CD4-positive, alpha-beta T cell treated with Interleukin-15 for 4 hours (primary cell): ENCODE measurements at places on chromosomes 6 and 20.
A peak's percentile ranks its signal among the peaks of the same experiment; 100 is the strongest.

DNA sequence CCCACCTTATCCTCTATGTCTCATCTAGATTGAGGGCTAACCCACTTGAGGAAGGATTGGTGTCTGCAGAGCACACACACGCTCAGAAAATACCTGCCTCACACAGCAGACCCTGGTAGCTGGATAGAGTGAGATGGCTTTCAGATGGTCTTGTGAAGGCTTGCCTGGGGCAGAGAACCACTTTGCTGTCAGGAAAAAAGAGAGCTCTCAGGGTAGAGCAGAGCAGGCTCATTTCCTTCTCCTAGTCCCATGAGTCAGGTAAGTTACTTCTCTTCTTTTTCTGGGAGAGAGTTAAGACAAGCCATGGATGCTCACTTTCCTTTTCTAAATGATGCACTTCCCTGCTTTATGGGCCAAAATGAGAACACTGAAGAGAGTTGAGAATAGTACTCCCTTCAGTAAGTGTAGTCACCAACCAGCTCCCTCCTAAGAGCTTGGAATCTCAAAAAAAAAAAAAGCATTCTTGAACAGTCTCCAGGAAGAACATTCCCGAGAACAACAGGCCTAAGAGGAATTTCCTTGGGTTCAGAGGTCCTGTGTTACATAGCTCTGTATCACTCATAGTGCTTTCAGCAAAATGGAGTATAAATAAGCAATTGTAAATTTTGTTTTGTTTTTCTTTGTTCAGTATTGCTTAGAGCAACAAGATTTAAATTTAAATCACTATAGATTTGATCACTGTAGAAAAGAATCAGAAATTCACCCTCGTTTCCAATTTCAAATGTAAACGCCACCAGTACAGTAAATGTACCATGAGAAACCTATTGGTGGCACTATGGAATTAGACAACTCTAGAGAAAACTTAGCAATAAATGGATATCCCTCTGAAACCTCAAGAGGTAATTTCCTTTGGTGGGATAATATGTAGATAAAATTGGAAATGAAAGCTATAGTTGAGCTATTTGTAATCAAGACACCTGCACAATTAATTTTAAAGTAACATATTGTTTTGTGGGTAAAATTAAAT is 530.3 kb downstream of the RFPL4B start:
- DNase-seq = no peak

DNA sequence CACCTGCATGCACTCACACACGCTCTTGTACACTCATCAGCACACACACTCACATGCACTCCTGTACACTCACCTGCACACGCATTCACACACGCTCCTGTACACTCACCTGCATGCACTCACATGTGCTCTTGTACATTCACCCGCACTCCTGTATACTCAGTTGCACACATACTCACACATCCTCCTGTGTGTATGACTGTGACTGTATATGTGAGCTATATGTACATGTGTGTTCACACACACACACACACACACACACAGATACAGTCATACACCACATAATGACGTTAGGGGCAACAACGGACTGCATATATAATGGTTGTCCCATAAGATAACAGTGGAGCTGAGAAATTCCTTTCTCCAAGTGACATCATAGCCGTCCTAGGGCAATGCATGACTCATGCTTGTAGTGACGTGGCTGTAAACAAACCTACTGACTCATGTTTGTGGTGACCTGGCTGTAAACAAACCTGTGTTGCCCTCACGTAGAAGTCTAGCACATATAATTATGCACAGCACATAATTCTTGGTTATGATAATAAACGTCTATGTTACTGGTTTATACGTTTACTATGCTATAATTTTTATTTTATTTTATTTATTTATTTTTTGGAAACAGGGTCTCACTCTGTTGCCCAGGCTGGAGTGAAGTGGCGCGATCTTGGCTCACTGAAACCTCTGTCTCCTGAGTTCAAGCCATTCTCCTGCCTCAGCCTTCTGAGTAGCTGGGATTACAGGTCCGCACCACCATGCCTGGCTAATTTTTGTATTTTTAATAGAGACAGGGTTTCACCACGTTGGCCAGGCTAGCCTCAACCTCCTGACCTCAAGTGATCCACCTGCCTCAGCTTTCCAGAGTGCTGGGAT is 22.8 kb upstream of the TAF4 start:
- peak; percentile 16 for DNase-seq

GRCh38 chr20:8155229-8155628 is 23.2 kb downstream of the PLCB1 start:
- no peak for DNase-seq

GRCh38 chr6:109523478-109523877 is 40.5 kb upstream of the ZBTB24 start:
- no peak for DNase-seq

- no peak for DNase-seq
Observed at GRCh38 chr6:40907198-40907701, 131.8 kb downstream of the UNC5CL start.

DNA sequence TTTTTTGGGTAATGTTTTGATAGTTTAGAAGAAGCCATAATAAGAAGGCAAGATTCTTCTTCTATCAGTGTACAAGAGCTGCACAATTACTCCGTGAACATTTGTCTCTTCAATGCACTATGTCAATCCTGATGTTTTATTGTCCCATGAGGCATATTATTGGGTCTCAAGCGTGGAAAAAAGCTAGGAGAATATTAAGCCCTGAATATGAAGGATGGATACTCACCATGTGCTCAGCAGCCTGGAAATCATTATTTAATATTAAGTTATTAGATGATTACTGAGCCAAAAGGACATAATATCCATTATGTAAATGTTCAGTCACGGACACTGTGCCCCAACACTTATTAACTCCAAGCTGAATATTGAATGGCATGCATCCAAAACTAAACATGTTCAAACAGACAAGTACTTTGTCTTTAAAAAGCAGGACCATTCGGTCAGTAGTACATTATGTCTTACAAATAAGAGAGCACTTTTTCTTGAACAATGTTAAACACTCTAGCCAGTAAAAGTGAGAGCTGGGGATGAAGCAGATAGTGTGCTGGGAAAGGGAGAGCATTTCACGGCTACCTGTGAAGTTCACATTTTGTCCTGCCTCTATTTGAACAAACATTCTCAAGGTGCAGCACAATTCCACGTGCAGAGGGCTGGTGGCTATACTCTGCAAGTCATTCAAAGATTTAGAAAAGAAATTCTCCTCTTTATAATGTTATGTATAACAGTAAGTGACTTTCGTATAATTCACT is 70.6 kb upstream of the CNR1 start:
- no peak for DNase-seq

GRCh38 chr6:105036351-105036750 is 79.4 kb downstream of the LIN28B start:
- DNase-seq = no peak

GRCh38 chr6:148747145-148747470 is 278 bp downstream of the UST start:
- no peak for DNase-seq

GRCh38 chr20:4324611-4325243 is 309.4 kb upstream of the RNF24 start:
- DNase-seq = no peak

DNA sequence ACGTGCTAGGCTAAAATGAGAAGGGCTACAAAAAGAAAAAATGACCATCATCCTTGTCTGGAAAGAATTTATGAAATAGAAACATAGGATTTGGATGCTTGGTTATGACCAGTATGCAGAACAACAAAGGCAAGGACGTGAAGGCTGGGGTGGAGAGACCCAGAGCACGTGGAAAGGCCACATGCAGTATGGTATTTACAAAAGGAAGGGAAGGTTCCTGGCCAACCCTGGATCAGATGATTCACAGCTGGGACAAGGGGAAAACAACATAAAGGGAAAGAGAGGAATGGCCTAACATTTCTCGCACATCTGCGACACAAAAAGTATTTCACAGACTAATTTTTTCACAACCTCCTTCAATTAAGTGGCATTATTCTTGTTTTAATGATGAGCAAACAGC is 8.2 kb downstream of the STX7 start:
- DNase-seq = no peak

GRCh38 chr20:10259166-10259565 is 40.5 kb downstream of the SNAP25 start:
- no peak for DNase-seq

DNA sequence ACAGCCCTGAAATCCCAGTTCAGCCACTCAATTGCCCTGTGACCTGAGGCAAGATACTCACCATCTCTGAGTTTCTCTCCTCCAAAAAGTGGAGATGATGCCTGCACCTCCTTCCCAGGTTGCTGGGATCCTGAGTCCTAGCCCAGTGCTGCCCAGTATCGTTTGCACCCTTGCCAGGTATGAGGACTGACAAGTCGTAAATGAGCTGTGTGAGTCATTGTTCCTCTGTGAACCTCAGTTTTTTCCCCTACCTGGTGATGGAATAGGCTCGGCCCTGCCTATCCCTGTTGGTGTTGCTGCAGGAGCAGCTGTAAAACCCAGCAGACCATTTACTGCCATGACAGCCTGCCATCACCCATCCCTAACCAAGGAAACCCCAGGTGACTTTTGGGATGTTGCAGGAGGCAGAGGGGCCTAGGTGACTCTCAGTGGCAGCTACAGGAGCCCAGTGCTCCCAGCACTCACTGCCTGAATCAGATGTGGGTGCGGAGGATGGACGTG is 229.3 kb downstream of the SYNDIG1 start:
- no peak for DNase-seq

DNA sequence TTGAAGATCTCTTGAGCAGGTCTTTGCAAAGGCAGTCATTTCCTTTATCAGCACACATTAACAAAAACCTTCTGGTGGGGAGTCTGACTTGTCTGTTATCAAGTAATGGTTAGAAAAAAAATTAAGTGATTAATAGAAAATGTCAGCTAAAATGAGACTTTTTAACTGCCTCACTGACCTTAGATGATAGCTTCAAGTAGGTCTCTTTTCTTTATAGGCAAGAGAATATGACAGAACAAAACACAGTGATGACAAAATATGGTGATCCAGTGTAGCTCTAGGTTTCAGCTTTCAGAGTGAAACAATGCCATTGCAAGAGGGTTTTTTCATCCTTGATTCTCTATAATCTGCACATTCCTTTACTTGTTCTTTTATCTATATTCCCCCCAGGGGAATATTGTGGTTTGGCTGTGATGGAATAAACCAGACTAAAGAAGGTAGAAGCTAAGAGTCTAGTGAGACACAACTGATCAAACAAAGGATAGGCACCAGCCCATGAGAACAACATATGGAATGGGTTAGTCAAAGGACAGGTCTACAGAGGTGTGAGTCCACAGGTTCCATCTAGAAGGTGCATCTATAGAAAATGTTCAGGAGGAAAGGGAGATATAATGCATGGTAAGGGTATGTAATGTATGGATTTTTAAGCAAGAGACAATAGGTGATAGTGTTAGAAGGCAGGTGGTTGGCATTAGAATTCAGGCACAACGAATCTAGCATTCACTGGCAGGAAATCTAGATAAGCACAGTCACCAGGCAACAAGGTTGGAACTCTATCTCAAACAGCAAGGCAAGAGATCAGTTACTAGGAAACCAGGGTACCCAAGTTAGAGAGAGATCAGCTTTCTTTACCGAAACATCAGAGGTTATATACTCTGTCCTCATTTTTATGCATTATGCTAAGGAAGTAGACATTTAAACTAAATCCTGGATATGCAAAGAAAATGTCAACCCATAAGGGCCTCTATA is 228.9 kb upstream of the SMLR1 start:
- DNase-seq = no peak

GRCh38 chr20:38447931-38448675 is 13.0 kb upstream of the SNHG17 start:
- no peak for DNase-seq

DNA sequence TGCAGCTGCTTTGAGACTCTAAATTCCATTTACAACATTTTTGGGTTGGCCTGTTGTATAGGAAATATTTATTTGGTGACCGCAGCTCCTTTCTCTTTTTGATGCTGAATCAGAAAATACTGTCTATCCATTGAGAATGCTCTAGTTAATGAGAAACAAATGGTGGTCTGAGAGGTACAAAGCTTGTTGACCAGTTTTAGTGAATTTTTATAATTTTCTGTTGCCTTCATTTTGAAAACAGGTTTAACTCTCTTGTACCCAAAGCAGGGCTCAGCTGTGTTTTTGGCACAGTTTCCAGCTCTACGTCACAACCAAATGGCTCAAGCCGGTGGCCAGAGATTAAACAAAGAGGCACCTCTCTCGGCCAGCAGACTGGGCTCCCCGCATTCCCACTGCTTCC is 113.2 kb downstream of the FNDC1 start:
- DNase-seq = no peak

GRCh38 chr6:69289689-69290495 is 506.9 kb downstream of the LMBRD1 start:
- no peak for DNase-seq

- no peak for DNase-seq
Observed at GRCh38 chr6:10402648-10403311, 12.1 kb downstream of the TFAP2A start.

DNA sequence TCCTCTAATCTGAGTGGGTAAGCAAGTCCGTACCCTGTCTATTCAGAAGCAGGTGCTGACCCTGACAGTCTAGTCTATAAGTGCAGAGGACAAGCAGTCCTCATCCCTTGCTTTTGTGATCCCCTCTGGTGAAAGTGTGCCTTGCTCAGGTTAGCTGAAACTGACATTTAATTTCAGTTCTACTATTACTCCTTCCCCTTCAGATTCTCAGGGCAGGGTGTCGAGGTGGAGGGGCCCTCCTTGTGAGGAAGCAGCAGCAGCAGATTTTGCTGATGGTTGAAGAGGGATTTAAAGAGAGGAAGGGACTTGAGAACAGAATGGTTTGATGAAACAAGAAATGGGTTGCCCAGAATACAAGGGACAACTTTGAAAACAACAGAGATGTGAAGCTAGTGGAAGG is 309.3 kb downstream of the CLIC5 start:
- DNase-seq = no peak

- DNase-seq = no peak
Observed at GRCh38 chr6:15369838-15370237, 124.0 kb downstream of the JARID2 start.

GRCh38 chr20:61798632-61799031 is 267.0 kb downstream of the TAF4 start:
- no peak for DNase-seq

GRCh38 chr20:58839474-58839874 is 11.2 kb downstream of the GNAS-AS1 start:
- DNase-seq = peak; percentile 34

GRCh38 chr20:63235399-63235983 is at the start of gene BIRC7:
BIRC7 (plus strand) TSS chr20:63235905; CDS start chr20:63236097, 192 bp downstream.
- no peak for DNase-seq

DNA sequence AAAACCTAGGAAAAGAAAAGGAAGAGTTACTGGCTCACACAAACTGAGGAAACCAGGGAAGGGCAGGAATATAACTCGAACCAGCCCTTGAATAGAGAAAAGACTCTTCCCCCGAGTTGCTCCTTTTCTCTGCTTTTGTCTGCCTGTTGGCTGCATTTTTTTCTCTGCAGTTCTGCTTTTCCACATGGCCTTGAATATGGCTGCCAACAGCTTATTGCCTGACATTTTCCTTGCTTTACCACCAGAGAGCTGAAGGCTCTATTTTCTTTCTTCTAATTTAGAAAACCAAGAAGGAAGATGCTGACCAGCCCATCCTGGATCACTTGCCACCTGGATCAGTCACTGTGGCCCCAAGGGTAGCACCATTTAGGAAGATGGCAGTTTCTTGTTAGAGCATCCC is 164.8 kb upstream of the MAN1A1 start:
- no peak for DNase-seq

- DNase-seq = no peak
Observed at GRCh38 chr6:126721581-126722160, 381.8 kb downstream of the CENPW start.
